Mesendoderm (in vitro differentiated cells): ENCODE measurements at places on chromosomes 1 and 21.
A peak's percentile ranks its signal among the peaks of the same experiment; 100 is the strongest.

GRCh38 chr1:84083307-84083706 lies 60.8 kb upstream of the PRKACB start:
- no peak for DNase-seq

DNA sequence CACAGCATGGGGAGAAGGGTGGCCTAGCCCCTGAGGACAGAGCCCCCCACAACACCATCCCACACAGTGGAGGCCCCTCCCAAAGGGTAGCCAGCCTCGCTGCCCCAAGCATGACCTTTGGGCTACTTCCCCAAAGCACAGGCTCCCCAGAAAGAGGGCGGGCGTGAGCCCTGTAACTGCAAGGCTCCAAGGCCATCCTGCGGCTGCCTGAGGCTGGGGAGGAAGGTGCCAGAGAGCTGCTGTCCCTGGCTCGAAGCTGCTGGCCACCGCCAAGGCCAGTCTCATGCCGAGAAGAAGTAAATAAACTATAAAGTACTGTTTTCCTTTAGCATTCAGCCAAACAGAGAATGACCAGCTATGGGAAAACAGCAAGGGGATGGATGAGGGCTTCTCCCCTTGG lies 27.5 kb downstream of the UBASH3A start:
- DNase-seq = no peak

- peak; percentile 16 for DNase-seq
These were observed 232.5 kb downstream of the NCAM2 start for GRCh38 chr21:21230672-21231071.

DNA sequence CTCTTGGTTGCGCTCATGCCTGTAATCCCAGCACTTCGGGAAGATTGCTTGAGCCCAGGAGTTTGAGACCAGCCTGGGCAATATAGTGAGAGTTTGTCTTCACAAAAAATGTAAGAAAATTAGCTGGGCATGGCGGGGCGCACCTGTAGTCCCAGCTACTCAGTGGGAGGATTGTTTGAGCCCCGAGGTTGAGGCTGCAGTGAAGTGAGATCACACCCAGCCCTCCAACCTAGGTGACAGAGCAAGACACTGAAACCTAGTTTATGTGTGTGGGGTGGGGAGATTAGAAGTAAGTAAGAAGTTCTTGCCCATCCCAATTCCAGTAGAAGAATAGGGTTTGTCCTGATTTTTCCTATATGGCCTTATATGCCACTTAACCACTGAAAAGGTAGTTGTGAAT lies 2.0 kb downstream of the RPL5 start:
- DNase-seq = no peak

DNA sequence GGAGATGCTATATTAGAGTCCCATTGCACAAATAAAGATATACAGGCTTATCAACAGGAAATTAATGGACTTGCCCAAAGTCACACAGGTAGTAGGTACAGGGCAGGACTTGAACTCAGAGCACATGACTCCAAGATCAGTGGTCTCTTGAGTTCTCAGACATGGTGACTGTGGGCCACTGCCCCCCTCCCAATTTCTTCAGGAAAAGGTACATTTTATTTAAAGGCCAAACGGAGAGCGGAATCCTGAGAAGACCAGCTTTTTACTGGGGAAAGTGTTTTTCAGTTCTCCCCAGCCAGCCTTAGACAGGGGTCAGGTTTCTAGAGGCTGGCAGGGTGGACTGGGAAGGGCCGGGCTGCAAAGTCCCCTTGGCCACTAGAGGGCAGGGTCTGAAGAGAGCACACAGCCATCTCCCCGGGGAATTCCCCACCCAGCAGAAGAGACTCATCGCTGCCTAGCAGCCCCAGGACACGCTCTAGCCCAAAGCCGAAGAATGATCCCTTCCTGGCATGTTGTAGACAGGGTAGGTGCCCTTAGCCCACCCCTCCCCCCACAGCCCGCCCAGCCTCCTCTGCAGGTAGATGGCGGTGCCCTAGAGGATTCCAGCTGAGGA lies 29.7 kb downstream of the ACP6 start:
- peak; percentile 92 for DNase-seq

DNA sequence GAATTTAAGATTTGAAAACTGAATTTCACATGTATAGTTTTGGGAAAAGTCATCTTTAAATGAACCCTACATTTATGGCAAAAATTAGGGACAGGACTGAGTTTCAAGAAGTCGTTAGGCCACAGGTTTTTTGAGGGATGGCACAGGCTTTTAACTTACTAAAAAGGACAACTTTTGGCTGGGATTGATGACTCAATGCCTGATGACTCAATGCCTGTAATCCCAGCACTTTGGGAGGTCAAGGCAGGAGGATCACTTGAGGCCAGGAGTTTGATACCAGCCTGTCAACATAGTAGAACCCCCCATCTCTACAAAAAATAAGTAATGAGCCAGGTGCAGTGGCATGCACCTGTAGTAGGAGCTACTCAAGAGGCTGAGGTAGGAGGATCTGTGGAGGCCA lies 15.9 kb downstream of the UCK2 start:
- no peak for DNase-seq

GRCh38 chr1:8373581-8374241 lies 55.8 kb downstream of the SLC45A1 start:
- peak; percentile 56 for DNase-seq

DNA sequence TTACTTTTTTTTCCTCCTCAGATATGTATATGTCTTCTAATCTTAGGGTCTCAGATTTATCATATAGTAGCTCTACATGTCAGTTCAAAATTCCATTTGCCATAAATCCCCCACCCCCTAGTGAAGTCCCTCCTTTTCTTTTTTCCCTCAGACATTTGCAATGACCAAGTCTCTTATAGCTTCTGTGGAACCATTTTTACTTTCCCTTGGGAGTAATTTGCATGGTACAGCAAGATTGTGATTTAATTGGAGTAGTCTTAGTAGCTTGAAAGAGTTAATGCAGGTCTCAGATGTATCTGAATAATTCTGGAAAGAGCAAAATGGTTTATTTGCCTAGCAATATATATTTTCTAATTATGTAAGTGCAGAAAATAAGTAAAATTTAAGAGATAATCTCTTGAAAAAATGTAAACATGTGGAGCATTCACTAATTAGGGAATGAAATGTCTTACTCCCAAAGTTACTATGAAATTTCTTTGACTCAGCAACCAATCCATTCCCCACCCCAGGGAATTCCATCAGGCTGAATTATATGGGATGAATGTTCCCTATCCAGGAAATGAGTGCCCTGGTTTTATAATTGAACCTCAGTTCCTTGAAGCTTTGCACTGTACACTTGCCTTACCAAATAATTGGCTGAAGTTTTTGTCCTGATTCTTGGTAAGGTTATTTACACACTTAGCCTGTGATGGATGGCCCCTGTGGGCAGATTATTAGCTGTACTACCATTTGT lies 267.0 kb downstream of the DNM3 start:
- DNase-seq = no peak

DNA sequence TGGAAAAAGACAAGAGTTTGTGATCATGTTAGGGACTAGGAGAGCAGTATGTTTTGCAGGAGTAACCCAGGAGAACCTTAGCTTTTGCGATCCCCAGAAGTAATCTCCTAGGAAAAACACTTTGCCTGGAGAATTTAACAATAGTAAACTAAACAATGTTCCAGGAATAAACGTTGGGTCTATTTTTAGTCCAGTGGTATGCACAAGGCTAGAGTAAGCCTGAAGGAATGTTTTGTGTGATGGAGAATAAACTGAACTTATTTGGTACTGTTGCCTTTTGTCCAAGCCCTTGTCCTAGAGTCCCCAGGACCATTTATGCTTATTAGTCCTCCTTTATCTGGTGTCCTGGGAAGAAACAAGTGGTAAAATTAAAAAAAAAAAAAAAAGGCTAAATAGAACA lies 28.7 kb upstream of the RGS5 start:
- no peak for DNase-seq

DNA sequence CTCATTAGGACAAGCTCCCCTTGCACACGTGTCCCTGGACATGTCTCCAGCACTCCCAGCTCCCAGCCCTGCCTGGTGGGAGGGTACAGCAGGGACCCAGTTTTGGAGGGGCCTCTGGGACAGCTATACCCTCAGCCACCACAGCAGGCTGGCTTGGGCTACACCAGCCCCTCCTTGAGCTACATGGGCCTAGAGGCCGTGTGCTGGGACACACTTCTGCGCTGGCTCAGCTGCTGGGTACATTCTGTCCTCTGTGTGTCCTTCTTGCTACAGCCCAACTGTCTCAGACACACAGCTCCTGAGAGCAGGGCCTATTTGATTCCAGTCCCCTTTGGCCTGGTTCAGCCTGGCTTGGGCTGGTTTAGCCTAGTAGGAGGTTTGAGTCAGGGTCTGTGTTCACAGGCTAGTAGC lies 26.7 kb downstream of the DMAP1 start:
- DNase-seq = no peak

- DNase-seq = peak; percentile 79
These were observed 4.1 kb upstream of the TFAP2E start for GRCh38 chr1:35568975-35569395.

DNA sequence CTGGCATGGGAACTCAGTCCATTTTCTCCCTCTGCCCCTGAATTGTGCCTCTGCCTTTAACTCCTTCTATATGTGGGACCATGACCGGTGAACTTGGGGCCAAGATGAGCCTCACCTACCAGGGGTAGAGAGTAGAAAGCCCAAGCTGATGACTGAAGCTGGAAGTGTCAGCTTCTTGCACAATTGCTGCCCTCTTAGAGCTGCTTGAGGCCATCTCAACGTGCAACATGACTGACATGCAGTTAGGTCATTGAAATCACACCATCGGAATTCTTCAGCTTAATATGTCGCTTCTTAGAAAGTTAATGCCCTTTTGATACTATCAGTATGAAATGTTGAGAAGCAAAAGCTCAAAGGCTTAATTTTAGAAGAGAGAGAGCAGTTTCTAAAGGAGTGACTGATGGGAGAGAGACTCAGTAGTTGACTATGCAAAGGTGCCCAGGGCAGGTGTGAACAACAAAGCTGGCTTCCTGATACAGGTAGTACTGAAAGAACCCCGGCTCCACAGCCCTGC lies 89.4 kb upstream of the UBE2U start:
- no peak for DNase-seq

GRCh38 chr1:145908653-145909052 lies 1.2 kb downstream of the ITGA10 start:
- DNase-seq = no peak

GRCh38 chr1:180415985-180416633 lies 86.3 kb downstream of the ACBD6 start:
- DNase-seq = peak; percentile 54

GRCh38 chr21:33969581-33969980 lies 54.0 kb upstream of the ATP5PO start:
- DNase-seq = no peak

DNA sequence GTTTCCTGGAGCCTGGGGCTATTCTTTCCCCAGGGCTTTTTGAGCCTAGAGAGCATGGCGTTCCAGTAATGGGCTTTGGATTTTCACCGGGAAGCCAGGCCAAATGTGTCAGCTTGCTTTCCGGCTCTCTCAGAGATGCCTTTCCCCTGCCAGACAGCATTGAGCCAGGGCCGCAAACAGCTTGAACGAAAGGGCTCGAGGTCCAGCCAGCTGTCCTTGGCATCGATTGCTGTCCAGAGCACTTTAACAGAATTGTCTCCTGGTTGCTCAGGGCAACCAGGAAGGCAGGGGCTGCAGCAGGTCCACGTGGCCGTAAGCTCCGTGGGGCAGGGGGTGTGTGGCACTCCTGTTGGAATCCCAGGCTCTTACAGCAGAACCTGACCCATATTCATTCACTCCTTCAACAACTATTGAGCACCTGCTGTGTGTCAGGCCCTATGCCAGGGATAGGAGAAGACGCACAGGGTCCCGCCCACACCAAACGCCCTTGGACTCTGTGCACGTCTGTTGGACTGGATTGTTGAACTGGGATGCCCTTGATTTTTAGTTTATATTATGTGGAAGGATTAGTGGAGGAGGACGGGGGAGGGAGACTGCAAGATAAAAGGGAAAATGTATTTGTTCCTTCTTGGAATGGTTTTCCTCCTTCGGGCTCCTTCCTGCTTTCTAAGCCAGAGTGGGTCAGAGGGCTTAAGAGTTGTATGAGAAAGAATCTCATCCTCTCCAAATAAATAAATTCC lies 38.7 kb upstream of the EFHD2 start:
- DNase-seq = no peak

- no peak for DNase-seq
These were observed 12.6 kb downstream of the ELF3 start for GRCh38 chr1:202023001-202023433.

DNA sequence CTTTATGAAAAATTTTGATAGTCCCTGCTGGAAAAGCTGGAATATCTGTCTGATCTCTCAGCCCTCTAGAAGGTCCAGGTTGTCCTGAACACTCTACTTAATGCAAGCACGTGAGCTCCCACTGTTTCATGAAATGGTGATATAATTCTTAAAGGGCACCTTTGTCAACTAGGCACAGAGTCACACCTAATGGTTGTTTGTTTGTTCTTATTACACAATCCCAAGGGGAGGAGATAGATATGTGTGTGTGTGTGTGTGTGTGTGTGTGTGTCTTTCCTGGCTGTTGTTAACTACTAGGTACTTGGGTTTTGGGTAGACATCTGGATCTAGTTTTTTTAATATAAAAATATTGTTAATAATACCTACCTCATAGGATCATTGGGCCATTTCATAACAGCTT lies 63.9 kb downstream of the GRIK1 start:
- DNase-seq = no peak

DNA sequence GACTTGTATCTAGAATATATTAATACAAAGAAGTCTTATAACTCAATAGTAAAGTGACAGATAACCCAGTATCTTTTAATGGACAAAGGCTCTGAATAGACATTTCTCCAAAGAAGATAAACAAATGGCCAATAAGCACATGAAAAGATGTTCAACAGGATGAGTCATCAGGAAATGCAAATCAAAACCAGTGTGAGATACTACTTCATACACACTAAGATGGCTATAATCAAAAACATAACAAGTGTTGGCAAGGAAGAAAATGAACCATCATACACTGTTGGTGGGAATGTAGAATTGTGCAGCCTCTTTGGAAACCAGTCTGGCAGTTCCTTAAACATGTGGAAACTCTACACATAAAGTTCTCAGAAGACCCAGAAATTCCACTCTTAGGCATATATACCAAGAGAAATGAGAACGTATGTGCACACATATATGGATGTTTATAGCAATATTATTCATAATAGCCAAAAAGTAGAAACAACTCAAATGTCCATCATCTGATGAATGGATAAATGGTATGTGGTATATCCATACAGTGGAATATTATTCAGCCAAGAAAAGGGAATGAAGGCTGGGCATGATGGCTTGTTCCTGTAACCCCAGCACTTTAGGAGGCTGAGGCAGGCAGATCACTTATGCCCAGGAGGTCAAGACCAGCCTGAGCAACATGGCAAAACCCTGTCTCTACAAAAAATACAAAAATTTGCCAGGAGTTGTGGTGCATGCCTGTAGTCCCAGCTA lies 9.9 kb upstream of the MPL start:
- no peak for DNase-seq

- no peak for DNase-seq
These were observed 13.8 kb upstream of the EDEM3 start for GRCh38 chr1:184768467-184768866.
